ENCODE measurements at places on chromosomes 16 and 17.

DNA sequence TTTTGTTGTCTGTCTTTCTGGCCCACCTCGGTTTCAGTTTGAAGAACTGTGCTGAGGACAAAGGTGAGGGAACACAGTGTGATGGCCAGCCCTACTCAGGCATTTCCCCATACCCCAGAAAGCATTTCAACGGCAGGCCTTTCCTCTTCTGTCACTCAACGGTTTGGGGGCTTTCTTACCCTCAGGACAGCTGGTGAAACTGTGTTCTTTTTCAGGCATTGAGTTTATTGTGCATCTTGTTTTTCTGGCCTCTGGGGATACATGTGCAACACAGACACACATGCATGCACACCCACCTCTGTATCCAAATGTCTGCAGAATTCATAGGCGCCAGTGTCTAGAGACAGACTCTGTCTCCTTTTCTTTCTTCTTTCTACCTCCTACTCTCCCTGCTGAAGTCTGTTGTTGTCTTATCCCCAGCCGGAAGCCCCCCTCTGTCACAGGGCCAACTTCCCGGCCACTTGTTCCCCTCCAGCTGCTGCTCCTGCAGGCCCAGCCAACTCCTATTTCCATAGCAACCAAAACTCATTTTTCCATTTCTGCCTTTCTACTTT lies 17.0 kb downstream of the CHD9 start:
- no peak for DNase-seq

DNA sequence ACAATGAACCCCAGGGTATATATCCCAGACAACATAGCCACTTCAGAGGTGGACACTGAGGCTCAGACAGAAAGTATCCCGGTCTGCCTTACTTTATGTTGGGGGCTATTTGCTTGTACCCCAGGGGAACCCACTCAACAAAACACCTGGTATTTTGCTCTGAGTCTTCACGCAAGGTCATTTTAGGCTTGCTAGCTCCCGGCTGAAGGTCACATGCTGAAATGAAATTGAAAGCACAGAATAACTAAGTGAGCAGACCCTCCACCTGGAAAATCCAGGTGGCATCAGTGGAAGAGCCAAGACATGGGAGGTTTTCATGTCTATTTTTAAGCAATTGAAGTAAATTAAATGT lies 4.1 kb upstream of the KDM8 start:
- no peak for DNase-seq

DNA sequence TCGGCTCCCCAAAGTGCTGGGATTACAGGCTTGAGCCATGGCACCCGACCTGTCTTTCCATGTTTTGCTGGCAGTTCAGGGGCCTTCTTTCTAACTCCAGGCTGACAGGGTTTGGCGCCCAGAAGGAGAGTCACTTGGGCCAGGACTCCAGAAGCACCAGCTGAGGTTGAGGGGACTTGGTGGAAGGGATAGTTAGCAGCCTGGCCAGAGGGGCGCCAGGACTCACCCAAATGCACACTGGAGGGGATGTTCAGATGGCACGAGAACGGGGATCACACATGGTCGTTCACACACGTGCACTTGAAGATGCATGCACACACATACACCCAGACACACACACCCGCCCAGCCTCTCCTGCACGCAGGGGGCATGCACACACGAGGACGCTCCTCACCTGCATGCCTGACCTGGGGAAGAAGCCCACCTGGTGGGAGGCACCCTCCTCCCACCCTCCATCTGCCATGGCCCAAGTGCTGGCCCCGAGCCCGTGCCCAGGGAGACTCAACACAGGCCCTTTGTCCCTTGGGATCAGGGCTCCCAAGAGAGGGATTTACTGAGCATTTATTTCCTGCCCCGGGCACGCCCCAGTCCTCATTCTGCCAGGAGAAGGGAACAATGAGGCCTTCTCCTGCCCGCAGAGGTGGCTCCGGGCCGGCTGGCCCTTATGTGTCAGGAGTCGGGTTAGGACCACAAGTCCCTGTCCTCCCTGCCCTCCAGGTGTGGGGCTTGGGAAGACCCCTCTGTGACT lies 2.3 kb upstream of the PRSS21 start:
- no peak for DNase-seq

DNA sequence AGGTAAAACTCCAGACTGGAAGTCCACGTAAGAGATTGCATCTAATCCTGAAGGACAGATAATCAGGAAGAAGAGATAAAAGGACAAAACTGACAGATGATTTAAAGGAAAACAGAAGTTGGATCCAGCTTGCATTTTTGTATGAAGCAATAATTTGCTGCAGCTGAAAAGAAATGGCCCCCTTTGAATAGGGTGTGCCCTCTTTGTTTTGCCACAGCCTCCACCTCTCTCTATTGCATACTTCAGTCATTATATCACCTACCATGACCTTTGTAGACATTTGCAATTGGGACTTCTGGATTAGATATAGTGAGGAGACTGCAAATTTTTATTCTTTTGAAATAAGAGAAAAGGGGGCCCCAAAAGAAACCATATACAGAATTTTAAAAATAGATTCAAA lies 8.1 kb downstream of the NOG start:
- DNase-seq = no peak

GRCh38 chr17:38743556-38744171 lies 4.5 kb downstream of the PCGF2 start:
- DNase-seq = no peak

- no peak for DNase-seq
Observed at GRCh38 chr16:69941251-69942098, 9.7 kb upstream of the CLEC18A start.

DNA sequence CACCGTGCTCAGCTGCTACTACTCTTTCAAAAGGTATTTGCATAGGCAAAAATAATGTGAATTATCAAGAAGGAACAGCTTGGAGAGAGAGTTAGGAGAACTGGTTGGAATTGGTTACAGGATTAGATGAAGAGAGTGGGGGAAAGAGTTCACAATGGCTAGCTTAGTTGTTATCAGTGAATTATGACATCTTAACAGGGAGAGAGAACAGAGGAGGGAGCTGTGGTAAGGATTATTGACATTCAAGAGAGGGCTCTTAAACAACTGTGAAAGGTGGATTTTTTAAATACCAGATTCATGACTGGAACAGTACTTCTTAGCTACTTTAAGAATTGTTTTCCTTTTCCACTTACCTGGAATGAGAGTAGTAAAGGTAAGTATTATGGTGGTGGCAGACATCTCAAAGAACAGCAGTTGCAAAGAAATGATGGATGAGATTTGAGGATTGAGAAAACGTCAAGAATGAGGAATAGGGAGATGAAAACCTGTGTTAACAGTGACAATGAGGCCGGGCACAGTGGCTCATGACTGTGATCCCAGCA lies 43.9 kb upstream of the SLC5A11 start:
- DNase-seq = no peak

- no peak for DNase-seq
Observed at GRCh38 chr17:49616601-49617131, 41.0 kb downstream of the NXPH3 start.

DNA sequence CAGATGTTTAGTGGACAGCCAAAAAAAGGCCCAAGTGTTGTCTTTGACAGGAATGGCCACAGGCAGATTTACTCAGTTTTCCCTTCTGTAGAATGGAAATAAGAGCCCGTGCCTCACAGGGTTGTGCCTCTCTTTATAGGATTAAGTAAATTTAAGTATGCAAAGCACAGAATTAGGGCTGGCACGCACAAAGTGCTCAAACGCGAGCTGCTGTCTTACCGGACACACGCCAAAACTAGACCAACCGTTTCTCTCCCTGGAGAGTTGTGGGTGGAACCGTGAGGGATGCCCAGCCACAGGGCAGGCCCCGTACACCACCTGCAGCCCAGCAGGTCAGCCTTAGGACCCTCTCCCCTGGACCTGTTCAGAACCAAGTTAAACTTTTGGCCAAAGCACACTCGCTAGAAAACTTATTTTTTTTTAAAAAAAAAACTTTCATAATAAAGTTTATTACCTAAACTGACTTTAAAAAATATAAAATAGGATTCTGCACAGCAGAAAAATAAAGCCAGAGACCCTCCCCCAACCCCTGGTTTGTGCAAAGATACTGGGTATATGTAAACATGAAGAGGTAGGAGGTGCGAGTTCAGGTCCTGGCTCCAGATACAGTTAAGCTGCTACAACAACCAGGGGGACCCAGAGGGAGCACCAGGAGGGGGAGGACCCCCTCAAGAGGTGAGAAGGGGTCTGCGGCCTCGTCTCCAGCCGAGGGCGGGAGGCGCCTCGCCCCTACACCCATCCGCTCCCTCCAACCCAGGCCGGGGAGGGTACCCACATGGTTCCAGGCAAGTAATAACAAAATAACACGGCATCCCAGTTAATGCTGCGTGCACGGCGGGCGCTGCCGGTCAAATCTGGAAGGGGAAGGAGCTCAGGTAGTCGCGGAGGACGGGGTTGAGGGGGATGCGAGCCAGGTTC lies 1.8 kb downstream of the SOCS1 start:
- no peak for DNase-seq

GRCh38 chr16:4641895-4642294 lies 17.3 kb downstream of the MGRN1 start:
- no peak for DNase-seq

DNA sequence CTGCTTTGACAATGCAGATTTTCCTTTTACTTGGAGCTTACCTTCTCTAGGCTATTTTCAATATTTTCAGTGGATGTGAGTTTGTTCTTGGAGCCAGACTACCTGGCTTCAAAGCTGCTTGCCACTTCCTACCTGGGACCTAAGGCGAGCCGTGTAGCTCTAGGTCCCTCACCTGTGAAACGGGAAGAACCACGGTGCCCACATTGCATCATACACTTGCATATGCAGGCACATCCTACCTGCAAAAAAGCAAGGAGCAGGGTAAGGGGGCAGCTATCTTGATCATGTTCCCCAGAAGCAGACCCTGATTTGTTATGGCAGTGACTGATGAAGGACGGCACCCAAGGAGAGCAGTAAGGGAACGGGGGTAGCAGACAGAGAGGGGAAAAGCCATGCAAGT lies 27.0 kb upstream of the MPRIP start:
- no peak for DNase-seq
